ENCODE measurements at places on chromosomes 13 and 19.

DNA sequence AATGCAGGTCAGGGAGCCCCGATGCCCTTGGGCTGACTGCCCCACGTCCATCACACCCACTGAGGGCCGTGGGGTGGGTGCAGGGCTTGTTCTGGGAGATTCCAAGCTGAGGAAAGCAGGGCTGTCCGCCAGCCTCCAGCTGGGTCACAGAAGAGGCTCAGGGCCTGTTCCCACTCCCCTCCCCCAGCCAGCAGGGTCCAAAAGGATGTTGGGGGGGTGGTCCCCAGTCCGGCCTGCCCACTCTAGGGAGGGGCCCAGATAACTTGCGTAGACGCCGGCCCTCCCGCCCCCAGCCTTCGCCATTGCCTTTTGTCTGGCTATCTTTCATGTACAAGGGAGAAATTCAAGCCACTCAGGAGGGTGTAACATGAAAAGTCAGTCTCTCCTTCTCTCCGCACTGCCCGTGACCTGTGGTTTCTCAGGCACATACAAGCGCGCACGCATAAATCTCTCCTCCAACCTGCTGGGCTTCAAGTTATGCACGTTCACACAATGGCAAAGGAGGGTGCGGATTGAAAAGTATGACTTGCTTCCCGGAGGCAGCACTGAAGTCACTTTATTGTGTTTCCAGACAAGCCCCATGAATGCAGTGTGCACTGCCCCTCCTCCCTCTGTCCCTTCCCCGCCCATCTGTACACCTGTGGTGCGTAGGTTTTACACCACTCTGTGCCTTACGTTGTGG is 20.2 kb downstream of the CARM1 start:
- DNase-seq: peak; percentile 72

DNA sequence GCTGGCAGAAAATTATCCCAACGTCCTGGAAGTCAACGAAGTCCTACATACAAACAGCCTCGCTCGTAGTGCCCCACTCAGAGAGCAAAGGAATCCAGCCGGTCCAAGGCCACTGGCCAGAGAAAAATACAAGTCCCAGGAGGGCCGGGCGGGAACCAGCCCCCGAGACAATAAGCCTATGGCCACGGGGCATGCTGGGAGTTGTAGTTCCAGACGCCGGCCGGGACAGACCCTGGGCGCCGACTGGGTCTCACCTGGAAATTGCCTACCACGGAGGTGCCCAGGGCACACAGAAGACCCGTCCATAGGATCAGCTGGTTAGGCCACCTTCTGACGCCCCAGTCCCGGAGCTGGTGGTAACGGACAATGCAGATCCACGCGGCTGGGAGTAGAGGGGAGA is 5.4 kb downstream of the TMEM150B start:
- DNase-seq: no peak

DNA sequence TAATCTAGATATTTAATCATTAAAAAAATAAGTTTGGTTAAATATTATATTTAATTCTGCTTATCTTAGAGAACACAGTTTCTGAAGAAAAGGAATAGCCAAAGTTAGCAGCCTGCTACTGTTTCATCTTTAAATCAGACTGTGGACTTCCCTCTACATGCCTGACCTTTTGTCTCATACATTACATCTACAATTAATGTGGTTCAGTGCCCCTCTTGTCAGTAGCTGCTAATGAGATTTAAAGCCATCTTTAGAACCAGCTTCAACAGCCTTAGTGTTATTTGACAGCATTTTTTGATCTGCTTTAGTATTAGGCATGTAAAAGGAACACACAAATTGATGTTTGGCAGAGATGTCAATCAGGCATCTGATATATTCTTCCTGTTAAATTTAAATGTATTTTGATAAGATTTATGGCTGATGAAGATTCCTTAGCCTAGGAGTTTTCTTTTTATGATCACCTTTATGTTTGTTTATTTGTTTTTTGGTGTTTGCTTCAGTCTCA is 1925.8 kb upstream of the PRR20A start:
- DNase-seq: no peak

DNA sequence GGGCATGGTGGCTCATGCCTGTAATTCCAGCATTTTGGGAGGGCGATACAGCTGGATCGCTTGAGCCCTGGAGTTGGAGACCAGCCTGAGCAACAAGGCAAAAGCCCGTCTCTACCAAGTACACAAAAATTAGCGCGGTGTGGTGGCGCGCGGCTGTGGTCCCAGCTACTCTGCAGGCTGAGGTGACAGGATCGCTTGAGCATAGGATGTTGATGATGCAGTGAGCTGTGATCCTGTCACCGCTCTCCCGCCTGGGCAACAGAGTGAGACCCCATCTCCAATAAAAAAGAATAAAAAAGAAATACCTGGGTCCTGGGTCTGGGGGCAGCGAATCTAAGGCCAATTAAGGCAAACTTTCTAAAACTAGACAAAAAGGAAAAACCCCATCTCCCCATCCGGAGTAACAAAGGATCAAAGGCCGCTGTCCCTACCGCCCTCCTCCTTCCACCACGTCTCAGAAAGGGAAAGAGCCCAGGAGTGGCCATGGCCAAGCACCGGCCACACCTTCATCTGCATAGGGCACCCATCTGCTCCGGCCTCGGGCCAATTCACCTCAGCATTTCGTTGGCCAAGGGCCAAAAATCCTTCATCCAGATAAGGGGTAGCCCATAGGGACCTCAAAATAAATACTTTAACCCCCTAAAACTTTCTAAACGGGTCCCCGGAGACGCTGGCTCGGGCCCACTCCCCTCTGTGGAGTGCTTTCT is 851 bp downstream of the ZNF320 start:
- DNase-seq: no peak

GRCh38 chr19:52603558-52604207 is 33.6 kb downstream of the ZNF701 start:
- no peak for DNase-seq

DNA sequence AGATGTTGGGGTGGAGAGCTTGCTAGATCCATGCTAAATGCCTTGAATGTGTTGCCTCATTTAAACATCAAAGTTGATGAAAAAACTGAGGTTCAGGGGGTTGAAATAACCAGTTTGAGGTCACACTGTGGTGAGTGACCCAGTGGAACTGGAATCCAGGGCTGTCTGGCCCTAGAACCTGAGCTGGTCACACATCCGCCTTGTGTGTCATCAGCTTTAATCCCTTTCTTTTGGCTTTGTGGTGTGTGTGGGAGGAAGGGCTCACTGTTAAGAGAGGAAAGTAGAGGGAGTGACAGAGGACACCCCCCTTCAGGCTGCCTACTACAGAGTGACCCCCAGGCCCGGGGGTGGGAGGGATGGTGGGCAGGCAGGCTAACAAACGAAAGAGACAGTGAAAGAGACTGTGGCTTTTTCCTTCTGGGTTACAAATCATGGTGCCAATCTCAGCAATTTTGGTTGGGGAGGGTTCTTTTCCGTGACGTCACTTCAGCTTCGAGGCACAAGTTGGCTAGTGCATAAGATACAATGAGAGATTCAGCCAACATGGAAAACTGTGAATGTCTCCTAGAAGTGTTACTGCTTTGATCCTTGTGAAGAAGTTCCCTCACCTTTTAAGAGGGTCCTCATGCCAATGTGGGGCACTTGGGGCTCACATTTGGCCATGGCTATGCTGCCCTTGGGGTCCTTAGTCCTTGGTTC is 164.9 kb downstream of the DLEU7 start:
- DNase-seq: no peak

GRCh38 chr13:72521940-72522661 is 205.3 kb downstream of the MZT1 start:
- DNase-seq: no peak

DNA sequence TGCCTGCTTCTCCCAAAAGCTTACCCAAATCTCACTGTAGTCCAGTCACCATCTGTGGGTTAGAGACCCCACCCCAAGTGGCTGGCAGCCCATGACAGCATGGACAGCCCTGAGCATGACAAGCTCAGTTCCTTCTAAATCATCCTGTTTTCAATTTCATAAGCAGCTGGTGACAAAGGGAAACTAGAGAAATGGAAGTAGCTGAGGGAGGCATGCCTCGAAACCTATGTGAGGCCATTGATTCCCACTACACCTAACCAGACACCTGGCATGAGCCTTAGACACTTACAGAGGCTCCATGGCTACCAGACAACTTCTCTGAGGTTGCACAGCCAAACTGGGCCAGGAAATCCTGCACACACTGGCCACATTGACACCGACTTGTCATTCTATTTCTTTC is 56.2 kb downstream of the ABCC4 start:
- DNase-seq: no peak

DNA sequence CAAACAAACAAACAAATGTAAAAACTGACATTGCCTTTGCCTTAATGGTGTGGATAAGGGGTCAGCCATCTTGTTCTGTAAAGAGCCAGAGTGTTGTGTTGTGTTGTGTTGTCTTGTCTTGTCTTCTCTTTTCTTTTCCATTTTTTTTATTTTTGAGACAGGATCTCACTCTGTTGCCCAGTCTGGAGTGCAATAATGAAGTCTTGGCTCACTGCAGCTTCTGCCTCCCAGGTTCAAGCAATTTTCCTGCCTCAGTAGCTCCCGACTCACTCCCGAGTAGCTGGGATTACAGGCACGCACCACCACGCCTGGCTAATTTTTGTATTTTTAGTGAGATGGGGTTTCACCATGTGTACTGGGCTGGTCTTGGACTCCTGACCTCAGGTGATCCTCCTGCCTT is 27.8 kb downstream of the TIMM13 start:
- no peak for DNase-seq

DNA sequence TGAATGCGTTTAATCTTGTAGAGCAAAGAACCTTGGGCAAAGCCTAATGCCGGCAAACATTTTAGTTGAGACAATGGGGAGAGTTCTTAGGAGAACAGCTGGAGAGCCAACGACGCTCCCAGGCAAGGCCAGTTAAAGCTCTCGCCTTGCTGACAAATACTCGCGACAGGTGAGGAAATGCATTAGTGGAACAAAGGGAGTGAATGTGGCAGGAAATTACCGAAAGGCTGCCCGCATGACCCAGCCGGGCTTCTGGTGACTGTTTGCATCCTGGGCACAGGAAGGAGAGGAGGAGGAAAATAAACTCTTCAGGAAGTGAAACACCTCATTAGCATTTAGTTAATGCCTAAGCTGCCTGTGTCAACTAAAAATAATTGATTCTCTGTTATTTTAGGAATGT is 74.6 kb downstream of the SHISA2 start:
- no peak for DNase-seq

DNA sequence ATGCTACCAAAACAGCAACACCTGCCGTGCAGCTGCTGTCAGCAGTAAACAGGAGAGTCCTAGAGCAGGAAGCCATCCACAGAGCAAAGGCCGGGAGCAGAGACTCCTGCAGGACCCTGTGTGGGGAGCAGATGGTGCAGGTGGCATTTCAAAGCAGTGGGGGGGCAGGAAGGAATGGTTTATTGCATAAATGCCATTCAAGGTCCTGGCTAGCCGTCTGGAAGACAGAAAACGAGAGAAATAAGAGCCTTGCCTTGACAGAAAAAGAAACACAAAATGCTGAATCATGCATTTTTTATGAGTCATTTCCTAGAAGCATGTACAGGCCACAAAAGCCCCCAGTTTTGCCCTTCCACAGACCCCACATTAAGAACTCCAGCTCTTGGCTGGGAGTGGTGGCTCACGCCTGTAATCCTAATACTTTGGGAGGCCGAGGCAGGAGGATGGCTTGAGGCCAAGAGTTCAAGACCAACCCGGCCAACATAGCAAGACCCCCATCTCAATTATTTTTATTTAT is 5.4 kb downstream of the RSPH6A start:
- DNase-seq: no peak

GRCh38 chr19:24074720-24075454 is 12.1 kb upstream of the ZNF254 start:
- DNase-seq: no peak

- DNase-seq: no peak
These were observed 48.3 kb downstream of the EFNB2 start for GRCh38 chr13:106487129-106487528.

DNA sequence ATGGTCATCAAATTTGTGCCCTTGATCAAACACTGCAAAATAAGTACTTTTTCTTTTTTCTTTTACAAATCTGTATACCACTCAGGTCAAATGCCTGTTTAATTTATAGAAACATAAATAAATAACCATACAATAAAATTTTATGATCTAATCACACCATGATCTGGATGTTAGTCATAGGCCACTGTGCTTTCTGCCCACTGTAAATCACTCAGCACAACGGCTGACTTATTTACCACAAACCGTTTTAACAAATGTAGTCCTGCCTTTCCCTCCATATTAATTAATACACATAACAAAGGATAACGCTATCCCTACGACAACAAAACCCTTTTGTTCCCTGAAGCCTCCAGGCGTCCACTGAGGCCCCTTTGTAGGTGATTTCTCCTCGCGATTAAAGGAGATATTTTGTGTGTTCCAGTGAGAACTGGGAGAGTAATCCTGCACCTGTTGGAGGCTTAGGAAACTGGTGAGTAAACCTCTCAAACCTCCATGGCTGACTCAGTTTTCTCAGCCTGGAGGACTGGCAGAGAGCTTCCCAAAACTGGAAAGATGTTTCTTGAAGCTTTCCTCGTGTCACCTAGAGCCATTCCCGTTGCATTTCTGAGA is 477.1 kb upstream of the SGCG start:
- no peak for DNase-seq

GRCh38 chr13:25584087-25584486 is 212.3 kb downstream of the ATP8A2 start:
- no peak for DNase-seq

GRCh38 chr13:20192158-20192835 is 441 bp downstream of the GJB2 start:
- no peak for DNase-seq

DNA sequence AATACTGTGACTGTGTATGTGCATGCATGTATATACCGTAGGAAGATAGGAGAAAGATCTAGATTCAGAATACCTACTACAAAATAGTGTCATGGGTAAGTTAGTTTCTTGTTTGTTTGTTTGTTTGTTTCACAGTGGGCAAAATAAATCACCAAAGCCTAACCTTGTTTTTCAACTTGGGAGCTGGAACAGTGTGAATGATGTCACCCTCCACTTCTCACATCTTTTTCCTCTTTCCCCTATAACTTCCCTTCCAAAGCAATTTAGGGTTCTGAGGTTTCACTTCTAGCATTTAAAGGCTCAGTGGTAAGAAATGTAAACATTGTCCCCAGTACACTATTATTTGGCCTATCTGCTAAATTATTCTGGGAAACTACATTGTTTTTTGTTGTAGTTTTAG is 5.4 kb downstream of the KCTD4 start:
- no peak for DNase-seq

- no peak for DNase-seq
These were observed 11.8 kb downstream of the PDE4A start for GRCh38 chr19:10431943-10432735.

DNA sequence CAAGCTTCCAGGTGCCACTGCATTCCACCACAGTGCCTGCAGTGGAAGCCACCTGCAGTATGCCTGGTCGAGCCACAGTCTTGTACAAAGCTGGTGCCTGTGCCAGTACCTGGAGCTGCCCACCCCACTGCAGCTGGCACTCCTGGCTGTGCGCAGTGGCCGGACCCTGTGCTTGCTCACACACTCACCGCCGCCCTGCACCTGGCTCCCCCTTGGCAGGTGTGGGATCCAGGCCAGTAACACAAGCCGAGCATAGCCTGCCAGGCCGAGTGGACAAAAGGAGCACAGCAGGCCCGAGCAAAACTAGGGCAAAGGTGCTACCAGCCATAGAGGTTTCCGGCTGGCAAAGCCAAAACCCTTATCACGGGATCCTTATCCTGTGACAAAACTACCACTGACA is 18.5 kb downstream of the UGGT2 start:
- no peak for DNase-seq

GRCh38 chr19:33063356-33063752 is 1.3 kb downstream of the RHPN2 start:
- DNase-seq: peak; percentile 67

- no peak for DNase-seq
These were observed 18.5 kb downstream of the PTPRS start for GRCh38 chr19:5321851-5322681.

GRCh38 chr13:34608331-34608730 is 333.7 kb upstream of the NBEA start:
- DNase-seq: no peak
